NCI-H1930 (cell line): ENCODE measurements at places on chromosomes 11 and 22.

- DNase-seq, result no peak
These were observed 815.5 kb downstream of the NTM start for GRCh38 chr11:132185726-132186592.

DNA sequence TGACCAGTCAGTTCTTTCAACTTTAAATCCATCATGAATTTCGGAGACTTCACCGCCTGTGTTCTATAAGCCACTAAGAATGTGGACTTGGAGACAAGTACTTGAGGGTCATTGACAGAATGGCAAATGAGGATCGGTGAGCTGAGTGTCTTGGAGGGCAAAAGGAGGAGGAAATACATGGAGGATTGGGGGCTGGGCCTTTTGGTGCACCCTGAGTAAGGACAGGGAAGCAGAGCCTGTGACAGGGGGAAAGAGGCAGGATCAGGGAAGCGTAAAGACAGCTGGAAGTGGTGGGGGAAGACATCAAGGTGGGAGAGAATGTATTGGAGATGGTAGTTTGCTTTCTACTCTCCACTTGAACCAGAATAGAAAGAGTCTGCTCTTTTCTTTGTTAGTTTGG is 70.4 kb upstream of the MTMR2 start:
- no peak for DNase-seq

- DNase-seq, result no peak
These were observed 437.4 kb downstream of the JRKL start for GRCh38 chr11:96827164-96827563.

- no peak for DNase-seq
These were observed 37.8 kb upstream of the TH start for GRCh38 chr11:2209370-2209801.

GRCh38 chr11:64285885-64286800 is 495 bp downstream of the GPR137 start:
- no peak for DNase-seq

GRCh38 chr22:23256986-23257888 is 76.9 kb downstream of the BCR start:
- DNase-seq, result no peak

- no peak for DNase-seq
These were observed 843 bp downstream of the OPCML start for GRCh38 chr11:133531458-133531857.

DNA sequence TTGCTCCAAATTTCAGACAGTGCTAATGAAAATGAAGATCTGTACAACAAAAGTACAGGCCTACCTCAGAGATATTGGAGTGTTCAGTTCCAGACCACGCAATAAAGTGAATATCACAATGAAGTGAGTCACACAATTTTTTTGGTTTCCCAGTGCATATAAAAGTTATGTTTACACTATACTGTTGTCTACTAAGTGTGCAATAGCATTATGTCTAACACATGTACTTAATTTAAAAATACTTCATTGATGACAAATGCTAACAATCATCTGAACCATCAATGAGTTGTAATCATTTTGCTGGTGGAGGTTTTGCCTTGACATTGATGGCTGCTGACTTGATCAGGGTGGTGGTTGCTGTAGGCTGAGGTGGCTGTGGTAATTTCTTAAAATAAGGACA is 60.6 kb upstream of the E2F8 start:
- DNase-seq, result no peak

DNA sequence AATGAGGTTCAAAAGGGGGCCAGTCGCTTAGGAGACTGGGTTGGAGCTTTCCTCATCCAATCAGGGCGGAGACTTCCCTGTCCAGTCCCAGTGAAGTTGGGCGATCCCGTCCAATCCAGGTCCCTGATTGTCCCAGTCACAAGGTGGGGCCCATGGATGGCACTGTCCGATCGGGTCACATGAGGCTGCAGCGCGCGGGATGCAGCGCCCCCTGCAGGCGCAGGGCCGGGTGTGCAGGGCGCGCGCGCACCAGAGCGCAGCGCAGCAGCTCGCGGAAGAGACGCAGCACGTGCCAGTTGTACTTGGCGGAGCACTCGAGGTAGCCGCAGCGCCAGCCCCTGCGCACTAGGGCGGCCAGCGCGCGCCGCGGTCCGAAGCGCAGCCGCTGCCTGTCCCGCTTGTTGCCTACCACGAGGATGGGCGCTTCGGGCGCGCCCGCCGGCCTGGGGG is 2.3 kb downstream of the RASL10A start:
- DNase-seq, result no peak

DNA sequence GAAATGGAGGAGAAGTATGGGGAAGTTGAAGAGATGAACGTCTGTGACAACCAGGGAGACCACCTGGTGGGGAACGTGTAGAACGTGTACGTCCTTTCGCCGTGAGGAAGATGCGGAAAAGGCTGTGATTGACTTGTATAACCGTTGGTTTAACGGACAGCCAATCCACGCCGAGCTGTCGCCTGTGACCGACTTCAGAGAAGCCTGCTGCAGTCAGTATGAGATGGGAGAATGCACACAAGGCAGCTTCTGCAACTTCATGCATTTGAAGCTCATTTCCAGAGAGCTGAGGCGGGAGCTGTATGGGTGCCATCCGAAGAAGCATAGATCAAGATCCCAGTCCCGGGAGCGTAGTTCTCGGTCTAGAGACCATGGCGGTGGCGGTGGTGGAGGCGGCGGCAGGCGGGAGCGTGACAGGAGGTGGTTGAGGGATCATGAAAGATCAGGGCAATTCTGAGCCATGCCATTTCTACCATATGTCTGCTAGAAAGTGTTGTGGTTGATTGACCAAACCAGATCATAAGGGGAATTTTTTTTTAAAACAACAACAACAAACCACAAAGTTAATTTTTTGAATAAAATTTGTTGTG is 36.8 kb upstream of the PHOX2A start:
- no peak for DNase-seq

GRCh38 chr11:45477588-45477987 is 187.8 kb downstream of the CHST1 start:
- DNase-seq, result no peak

DNA sequence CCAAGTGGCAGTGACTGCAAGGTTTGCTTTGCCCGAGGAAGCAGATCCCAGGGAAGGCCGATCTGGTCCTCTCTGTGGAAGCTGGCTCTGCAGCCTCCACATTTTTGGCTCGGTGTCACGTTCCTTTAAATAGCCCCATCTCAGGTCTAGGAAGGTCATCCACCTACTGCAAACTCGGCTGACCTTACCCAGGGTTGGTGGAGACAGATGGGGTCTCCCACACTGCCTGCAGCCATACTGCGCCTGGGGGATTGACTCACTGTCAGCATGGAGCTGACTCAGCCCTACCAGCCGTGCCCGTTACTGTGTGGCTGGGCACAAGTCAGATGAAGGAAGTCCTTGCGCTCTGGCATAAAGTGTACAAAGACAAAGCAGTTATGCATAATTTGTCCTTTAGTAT is 16.9 kb downstream of the CDPF1 start:
- DNase-seq, result no peak

DNA sequence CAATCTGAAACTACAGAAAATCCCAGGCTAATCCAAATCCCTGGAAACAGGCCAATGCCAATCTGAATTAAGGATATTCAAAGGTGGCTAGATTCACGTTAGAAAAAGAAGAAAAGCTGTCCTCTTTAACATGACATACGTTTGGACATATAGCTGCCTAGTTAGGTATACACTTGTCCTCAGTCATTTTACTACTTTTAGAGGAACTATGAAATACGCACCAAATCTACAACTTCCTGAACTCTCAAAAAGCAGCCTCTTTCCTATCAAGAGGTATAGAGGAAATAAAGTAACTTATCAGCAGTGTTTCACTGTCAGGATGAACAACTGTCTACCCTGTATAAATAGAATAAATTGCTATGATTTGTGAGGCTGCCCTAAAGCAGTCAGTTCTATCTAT is 24.0 kb downstream of the KMT5B start:
- no peak for DNase-seq

DNA sequence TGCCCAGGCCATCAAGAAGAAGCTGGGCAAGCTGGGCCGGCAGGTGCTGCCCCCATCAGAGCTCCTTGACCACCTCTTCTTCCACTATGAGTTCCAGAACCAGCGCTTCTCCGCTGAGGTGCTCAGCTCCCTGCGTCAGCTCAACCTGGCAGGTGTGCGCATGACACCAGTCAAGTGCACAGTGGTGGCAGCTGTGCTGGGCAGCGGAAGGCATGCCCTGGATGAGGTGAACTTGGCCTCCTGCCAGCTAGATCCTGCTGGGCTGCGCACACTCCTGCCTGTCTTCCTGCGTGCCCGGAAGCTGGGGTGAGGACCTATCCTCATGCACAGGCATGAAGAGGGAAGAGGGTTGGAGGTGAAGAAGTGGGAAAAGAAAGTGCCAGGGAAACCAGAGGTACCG is 5.3 kb upstream of the NHERF4 start:
- no peak for DNase-seq

DNA sequence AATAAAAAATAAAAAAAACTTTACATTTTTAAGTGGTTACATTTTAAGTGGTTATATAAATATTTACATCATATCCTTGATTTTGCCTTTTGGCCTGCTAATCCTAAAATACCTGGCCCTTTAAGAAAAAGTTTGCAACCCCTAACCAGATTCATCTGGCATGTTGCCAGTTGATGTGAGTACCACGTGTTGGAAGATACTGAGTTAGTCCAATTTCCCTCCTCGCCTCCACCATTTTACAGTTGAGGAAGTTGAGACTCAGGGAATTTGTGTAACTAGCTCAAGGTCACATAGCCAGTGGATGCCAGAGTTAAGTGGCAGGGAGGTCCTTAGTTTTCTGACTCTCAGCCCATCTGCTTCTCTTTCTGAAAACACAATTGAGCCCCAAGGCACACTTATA is 5.1 kb downstream of the ELF5 start:
- no peak for DNase-seq

DNA sequence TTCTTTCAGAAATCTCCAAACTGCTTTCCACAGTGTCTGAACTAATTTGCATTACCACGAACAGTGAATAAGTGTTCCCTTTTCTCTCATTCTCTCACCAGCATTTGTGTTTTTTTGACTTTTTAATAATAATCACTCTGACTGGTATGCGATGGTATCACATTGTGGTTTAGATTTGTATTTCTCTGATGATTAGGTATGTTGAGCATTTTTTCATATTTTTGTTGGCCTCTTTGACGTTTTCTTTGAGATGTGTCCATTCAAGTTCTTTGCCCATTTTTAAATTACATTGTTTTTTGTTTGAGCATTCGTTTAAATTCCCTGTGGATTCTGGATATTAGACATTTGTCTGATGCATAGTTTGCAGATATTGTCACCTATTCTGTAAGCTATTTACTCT is 1639.6 kb upstream of the TENM4 start:
- no peak for DNase-seq

GRCh38 chr11:12768726-12769673 is 94.8 kb downstream of the TEAD1 start:
- DNase-seq, result no peak

GRCh38 chr11:15745266-15745665 is 611.1 kb downstream of the SOX6 start:
- no peak for DNase-seq

DNA sequence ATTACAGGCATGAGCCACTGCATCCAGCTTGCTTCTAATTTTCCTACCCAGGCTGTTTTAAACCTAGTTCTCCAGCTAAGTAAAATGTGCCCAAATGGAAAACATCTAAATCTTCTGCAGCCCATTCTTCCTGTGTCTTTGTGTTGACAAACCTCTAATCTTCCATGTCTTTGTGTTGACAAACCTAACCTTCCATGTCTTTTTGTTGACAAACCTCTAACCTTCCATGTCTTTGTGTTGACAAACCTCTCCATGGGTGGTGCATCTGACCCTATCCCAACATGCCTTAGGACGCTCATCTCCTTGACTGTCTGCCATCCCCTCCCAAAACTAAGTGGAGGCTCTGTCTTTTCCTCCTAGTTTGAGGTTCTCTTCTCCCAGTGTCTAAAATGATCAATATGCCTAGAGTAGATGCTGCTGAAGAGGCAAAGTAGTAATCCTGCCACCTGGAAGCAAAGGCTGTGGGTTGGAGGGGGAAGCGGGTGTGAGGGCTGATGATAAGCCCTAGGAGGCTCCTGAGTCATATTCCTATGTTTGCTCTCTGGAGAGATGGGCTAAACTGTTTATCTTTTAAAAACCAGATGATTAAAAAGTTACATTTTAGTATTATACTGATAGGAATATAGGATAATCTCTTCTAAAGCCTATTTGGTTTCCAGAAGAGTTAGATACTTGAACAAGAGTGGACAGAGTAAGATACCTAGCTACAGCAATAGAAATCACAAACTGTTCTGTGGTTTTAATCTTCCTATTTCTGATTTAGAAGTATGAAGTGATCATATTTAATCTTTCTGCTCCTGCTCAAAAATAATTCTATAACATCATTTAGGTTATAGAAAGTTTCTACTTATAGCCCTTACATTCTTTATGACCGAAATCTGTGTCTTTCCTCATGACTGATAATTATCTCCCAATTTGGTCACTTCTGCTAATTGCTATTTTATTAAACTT is 7.9 kb downstream of the FEN1 start:
- no peak for DNase-seq

DNA sequence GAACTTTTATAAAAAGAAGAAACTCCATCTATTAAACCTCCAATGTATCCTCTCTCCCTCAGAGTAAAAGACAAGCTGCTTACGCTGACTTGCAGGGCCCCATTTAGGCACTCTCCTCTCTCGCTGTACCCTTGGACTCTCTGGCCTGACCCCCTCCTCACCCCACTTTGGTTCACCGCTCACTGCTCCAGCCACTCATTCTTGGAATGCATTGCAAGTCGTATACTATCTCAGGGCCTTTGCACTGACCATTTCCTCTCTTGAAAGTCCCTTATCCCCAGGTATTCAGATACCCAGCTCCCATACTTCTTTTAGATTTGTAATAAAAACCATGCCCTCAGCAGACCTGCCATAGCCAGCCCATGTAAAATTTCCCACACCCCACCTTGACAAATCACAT is 139.6 kb downstream of the DBX1 start:
- no peak for DNase-seq

GRCh38 chr11:12056119-12056518 is 47.7 kb upstream of the DKK3 start:
- DNase-seq, result no peak

DNA sequence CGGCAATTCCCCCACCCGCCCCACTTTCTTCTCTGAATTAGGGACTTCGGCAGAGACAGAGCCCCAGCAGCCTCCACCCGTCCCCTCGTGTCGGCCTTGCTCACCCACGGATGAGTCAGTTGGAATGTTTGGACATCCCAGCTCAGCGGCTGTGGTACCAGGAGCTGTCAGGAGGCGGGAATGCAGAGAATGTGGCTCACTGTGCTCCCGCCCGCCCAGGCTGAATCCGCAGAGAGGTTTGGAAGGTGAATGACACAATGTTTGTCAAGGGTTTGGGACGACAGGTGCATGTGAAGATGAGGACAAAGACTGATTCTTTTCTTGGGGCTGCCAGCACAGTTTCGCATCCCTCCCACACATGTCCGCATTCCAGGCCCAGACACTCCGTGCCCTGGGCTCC is 39.6 kb downstream of the LIF start:
- no peak for DNase-seq

DNA sequence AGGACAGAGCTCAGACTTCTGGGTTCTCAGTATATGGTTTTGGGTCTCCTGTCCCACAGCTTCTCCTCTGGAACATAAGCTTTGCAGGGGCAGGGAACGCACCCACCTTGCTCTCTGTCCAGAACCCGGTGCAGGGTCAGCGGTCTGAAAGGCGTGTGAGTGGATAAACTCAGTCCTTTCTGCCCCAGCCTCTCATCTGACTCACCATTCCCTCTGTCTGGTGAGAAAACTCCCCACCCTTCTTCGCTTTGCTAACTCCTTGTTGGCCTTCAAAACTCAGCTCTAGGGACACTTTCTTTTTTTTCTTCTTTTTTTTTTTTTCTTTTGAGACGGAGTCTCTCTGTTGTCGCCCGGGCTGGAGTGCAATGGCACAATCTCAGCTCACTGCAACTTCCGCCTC is 68.9 kb upstream of the NUP50 start:
- DNase-seq, result no peak
